ENCODE measurements at places on chromosomes 3 and 15.

- DNase-seq = no peak
Measured at GRCh38 chr3:151580591-151580990, 119.7 kb upstream of the IGSF10 start.

DNA sequence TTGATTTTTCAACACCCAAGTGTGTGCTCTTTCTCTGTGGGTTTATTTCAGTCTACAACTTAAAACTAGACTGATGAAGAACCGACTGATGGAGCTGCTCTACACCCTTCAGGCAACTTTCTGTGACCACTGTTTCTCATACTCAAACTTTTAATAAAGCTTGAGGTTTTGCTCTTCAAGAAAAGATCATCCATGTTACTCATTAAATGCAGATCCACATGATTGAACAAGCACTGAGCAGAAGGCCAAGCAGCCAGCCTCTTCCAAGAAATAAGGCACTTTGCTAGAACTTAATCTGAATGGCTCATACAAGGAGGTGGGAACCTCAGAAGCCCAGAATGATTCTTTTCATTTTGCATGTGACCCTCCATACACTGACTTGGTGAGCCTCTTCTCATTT is 8.7 kb downstream of the SLC27A2 start:
- no peak for DNase-seq

DNA sequence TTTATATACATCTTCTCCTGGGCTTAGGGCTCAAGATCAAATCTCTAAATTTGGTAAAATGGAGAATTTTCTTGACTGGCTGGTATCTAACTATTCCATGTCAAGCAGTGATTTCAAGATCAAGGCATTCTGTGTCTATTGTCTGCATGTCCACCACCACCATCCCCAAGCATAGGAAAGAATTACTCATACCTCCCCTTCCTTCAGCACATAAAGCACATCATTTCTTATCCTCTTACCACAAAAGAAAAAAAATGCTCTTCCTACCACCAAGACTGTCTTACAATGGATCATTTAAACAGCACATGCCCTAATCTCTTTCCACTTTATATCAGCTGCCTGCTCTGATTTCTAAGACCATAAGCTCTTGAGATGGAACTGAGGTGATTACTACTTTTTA is 470.5 kb upstream of the THBS1 start:
- DNase-seq = no peak

DNA sequence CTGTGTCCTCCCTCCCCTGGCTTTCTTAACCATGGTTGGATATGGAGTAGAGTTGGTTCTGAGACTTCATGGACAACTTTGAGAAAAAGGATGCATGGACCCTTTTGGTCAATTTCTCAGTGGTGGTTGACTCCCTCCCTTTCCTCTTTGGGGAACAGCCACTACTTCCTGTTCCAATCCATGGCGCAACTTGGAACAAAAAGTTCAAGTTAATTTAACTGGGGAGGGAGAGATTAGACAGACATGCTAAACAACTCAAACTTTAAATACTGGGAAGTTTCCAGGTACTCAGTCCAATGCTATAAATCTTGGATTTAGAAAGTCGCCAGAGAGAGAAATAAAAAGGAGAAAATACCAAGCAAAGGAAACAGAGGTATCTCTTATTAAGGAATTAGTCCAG is 202.2 kb downstream of the PDZRN3 start:
- no peak for DNase-seq

GRCh38 chr3:192128922-192129321 is 598.4 kb downstream of the FGF12 start:
- peak; percentile 26 for DNase-seq

- DNase-seq = no peak
Measured at GRCh38 chr15:60392986-60393790, 4.6 kb downstream of the ANXA2 start.

GRCh38 chr3:40173227-40173721 is 136.2 kb upstream of the EIF1B start:
- no peak for DNase-seq

GRCh38 chr3:23810343-23811184 is 4.8 kb downstream of the UBE2E1 start:
- no peak for DNase-seq

DNA sequence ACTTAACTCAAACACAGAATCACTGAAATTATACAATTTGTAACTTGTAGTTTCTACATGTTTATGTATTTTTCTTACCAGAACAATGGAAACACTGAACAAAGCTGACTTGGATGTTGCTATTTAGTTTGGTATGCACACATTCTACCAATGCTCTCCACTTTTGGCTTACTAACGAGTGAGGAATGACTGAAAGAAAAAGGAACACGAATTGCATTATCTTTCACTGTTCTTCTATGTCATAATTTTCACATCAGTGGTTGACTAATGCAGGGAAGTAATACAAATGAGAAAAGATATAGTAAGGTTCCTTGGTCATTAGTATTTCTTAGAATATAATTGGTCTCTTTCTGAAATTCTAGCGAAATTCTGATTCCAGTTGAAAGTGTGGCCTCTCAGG is 9.8 kb upstream of the CNTN3 start:
- no peak for DNase-seq

- no peak for DNase-seq
Measured at GRCh38 chr3:147410116-147410525, 956 bp downstream of the ZIC1 start.

DNA sequence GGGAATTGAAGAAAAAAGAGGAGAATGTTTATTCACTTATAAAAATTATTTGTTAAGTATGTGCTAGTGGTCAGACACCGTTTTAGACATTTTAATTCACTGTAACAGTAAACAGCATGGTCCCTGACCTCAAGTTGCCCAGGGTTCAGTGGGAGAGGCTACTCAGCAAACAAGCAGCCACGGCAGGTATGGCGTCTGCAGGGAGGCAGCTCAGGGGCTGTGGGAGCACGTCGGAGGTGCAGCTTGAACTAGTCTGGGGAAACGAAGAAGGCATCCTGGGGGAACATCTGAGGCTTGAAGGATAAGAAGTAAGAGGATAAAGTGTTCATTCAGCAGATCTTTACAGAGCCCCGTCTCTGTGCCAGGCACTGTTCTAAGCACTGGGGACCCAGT is 66.0 kb downstream of the CRTC3 start:
- no peak for DNase-seq

GRCh38 chr15:69159805-69160140 is 662 bp upstream of the GLCE start:
- no peak for DNase-seq

- no peak for DNase-seq
Measured at GRCh38 chr3:119161240-119161639, 12.2 kb upstream of the UPK1B start.

DNA sequence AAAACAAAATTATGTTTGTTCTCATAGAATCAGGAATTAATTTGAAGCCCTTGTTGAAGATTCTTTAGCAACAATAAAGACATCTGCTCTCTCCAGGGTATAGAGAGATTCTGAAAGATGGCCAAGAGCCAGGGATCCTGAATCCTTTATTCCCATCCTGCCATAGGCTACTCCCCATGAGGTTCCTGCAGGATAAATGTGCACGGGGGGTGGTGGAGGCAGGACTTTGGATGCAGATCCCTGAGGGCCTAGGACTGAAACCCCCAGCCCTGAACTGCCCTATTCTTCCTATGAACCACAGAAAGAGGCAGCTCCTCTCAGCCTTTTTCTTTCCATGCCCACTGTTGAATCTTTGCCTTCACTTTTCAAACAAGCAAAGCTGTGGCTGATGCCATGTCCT is 17.1 kb downstream of the TMEM108 start:
- DNase-seq = no peak

- DNase-seq = no peak
Measured at GRCh38 chr15:96627031-96627568, 296.6 kb downstream of the NR2F2 start.

DNA sequence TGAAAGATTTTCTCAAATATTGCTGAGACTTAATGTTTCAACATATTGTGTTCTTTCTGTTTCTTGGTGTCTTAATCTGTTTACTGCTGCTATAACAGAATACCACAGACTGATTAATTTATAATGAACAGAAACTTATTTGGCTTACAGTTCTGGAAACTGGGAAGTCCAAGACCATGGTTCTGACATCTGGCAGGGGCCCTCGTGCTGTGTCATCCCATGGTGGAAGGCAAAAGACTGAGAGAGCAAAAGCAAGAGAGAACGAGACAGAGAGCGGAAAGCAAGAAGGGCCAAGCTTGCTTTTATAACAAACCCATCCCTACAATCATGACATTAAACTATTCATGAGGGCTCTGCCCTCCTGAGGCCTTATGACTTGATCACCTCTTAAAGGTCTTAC is 88.7 kb downstream of the ARNT2 start:
- no peak for DNase-seq

- DNase-seq = no peak
Measured at GRCh38 chr3:122773944-122774509, 19.6 kb downstream of the HSPBAP1 start.

DNA sequence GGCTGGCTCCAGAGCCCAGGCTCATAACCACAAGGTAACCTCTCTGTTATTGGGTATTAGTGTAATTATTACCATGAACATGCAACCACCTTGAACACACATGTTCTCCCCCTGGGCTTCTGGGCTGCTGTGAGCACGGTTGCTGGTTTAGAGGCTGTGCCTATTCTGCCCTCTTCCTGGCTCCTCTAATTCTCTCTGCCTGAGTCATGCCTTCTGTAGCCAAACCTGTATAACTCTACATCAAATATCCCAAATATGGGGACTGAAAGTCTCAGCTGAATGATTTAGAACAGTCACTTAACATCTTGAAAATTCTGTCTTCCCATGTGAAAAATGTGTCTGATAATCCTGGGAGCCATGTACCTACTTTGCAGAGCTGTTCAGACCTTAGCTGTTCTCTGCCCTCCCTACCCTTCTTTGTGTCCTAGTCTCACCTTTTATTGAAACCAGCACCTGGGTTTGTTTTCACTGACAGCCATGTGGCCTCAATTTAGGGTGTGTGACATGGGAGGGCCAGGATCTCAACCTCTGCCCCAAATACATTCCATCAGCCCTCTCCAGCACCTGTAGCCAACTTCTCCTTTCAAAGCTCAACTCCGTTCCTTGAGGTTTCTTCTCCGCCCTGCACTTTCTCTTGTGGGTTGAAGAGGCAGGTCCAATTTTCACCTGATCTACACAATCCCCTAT is 60.7 kb downstream of the PDZRN3 start:
- no peak for DNase-seq

DNA sequence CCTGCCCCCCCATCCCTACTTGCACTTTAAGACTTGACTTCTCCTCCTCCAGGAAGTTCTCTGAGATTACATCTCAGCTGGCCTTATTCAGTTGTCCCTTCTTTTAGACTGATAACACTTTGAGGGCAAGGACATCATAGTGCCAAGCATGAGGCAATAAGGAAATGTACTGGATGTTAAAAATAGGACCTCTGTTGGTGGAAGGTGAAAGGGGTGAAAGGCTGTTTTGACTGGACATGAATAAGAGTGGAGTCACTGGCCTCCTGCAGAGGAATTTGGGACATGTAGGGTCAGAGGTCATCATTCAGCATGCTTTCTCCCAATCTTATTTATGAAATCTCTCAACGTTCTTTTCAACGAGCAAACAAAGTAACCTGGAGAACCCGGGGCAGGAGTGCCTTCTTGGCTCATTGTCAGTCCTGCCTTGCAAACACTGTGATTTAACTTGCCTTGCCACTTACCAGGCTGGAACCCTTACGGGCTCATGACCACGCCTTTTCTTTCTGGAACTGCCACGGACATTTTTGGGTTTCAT is 38.6 kb downstream of the TRIM71 start:
- DNase-seq = no peak

- no peak for DNase-seq
Measured at GRCh38 chr15:99126930-99127329, 22.1 kb downstream of the SYNM start.

DNA sequence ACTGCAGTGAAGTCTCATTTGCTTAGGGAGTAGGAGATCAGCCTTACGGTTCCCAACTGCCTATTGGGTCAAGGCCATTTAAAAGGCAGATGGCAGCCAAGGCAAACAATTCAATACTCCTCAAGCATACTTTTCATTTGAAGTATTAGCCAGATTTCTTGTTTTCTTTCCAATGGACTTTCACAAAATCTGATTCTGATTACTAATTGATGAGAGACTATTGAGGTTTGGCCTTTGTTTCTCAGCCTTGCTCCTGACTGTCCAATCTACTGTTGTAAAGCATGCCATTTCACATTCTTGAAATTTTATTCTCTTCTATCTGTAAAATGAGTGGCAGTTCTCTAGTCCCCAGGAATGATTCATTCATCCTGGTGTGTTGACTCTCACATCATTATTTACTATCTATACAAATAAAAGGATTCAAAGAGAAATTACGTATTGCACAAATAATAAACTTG is 166.2 kb upstream of the TGFBR2 start:
- no peak for DNase-seq

DNA sequence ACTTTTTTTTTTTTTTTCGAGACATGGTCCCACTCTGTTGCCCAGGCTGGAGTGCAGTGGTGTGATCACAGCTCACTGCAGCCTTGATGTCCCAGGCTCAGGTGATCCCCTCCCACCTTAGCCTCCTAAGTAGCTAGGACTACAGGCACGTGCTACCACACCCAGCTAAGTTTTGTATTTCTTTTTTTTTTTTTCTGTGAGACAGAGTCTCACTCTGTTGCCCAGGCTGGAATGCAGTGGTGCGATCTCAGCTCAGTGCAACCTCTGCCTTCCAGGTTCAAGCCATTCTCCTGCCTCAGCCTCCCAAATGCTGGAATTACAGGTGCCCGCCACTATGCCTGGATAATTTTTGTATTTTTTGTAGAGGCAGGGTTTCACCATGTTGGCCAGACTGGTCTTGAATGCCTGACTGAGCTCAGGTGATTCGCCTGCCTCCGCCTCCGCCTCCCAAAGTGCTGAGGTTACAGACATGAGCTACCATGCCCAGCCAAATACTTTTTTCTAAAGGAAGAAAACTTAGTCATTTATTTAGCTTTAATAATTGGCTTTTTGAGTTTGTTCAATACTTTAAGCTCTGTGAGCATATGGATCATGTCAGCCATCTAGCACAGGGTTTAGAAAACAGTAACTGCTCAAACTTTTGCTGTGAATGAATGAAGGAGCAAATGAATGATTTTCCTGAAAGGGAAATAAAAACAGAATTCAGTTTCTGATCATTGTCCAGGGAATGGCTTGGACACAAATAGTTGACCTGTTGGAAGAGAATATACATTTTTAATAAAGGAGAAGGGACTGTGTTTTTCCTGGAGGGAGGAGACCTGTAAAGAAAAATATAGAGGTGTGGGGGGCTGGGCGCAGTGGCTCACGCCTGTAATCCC is 26.0 kb downstream of the UBE2E1 start:
- DNase-seq = no peak

GRCh38 chr3:173730391-173730790 is 332.8 kb downstream of the NLGN1 start:
- DNase-seq = no peak
